HEK293T (cell line): ENCODE measurements at places on chromosomes 3 and 15.

DNA sequence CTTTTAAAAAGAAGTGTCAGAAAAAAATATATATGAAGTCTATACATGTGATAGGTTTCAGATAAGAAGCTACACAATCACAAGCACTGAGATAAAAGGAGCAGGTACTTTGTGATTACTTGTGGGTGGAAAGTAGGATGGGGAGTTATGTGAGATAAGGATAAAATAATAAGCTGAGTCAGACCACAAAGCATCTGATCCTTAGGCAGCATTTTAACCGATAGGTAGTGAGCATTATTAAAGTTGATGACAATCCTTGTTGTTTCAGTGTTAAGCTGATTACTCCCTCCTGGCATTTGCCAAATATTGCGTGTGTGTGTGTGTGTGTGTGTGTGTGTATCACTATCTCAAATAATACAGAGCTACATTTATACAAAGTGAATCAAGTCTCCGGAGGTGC is 483.1 kb downstream of the NAALADL2 start:
- no peak for DNase-seq

DNA sequence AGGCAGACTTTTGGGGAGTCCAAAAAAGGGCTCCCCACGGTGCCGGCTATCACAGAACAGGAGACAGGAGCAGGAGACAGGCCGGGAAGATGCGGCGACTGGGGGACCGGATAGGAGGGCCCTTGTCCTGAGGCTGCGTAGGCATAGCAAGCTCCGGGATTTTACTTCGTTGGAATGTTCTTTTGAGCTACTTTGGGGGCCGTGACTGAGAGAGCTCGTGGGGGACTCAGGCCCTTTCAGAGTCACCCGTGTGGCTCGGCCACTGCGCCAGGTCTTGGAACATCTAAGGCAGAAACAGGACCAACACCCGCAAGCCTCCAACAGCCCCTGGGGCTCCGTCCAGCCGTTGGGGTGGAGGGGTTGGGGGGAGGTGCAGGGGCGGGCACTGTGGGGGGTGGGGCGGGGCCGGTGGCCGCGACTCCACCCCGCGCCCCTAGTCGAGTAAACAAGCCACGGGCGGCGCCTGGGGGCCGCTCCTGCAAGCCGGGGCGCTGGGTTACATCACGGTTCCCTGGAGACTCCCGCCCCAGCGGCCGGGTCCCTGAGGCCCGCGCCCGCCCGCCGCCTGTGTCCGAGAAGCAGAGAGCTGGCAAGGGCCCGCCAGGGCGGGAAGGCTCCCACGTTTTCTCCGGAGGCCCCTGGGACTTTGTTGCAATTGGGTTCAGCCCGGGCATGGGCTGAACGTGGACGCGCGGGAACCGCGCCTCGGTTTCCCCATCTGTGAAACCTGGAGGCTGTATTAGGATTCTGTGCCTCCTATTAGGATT is 23.3 kb upstream of the C15orf39 start:
- DNase-seq, result no peak

- no peak for DNase-seq
Observed at GRCh38 chr3:154955907-154956533, 124.1 kb upstream of the MME start.

DNA sequence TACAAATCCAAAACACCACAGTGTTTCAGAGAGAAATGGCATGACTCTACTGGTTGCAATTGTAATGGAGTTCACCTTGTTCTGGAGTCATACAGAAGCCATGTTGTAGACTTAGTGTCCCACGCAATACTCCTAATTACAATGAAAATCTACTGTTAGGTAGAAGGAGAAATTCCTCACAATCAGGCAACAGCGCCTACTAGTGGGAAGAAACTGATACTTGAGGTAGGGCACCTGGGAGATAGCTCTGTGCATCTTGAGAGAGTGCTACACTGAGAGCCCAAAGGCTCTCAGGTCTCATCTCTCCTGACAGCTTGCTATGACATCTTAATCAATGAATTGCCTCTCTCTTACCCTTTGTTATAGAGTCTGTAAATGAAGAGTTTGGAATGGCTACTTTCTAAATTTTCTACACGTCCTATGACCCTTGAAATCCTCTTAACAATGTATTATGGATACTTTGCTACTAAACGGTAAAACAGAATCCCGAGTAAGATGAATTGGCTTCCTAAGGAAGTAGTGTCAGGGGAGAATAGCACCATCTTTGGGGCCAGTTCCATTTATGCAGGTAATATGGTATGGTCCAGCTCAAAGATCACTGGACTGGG is 422.7 kb upstream of the TPRG1 start:
- DNase-seq, result peak; percentile 22

DNA sequence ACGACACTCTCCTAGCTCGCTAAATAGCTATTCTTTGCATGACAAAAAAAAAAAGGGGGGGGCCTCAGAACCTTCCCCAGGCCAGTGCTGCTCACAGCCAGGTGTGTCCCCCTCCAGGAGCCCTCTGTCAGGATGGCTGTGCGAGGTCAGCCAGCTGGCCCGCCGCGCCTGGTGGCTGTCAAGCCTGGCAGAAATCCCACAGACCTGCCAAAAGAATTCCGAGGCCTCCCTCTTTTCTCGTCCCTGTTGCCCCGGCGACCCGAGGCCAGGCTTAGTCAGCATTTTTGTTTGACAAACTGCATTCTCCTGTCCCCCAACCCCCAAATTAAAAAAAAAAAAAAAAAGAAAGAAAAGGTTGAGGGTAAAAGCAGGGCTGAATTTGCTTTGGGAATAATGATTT is 61.9 kb downstream of the TM4SF4 start:
- no peak for DNase-seq

DNA sequence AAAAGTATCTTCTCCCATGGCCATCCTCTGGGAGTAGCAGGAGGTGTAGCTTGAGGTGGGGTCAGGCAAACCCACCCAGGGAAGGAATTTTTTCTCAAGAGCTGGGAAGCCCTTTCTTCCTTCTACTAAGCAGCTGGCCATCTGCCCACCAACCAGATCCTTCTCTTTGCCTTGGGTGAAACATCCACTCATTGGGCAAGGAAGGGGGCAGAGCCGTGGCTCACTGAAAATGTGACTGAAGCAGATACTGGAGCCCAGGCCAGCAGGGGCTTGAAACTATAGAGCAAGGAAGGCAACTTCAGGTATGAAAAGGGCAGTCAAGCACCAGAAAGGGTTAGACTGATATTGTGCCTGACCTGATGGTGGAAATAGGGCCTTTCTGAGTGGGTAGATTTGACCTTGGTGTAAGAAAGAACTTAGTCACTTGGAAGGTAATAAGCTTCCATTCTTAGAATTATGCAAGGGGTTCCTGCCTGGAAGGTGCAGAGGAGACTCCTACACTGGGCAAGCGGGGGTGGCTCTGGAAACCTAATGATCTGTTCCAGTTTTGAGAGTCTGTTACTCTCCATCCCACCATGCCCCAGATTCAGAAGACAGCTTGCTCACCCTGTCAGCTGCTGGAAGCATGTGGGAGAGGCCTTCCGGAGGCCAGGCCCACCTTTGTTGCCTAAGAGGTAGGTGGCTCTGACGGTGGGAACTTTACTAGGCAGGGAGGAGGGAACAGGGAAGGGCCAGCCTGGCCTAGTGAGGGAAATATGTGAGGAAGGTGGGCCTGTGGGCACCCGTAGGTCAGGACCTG is 22.0 kb upstream of the PLA2G4E start:
- DNase-seq, result no peak

- DNase-seq, result no peak
Observed at GRCh38 chr3:123753286-123753685, 130.8 kb downstream of the MYLK start.

DNA sequence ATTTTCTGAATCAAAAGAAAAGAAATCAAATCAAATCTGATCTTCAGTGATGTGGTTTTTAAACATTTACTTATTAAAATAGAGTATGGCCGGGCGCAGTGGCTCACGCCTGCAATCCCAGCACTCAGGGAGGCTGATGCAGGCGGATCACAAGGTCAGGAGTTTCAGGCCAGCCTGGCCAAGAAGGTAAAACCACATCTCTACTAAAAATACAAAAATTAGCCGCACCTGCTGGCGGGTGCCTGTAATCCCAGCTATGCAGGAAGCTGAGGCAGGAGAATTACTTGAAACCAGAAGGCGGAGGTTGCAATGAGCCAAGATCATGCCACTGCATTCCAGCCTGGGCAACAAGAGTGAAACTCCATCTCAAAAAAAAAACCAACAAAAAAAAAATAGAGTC is 169.1 kb downstream of the ULK4 start:
- no peak for DNase-seq

DNA sequence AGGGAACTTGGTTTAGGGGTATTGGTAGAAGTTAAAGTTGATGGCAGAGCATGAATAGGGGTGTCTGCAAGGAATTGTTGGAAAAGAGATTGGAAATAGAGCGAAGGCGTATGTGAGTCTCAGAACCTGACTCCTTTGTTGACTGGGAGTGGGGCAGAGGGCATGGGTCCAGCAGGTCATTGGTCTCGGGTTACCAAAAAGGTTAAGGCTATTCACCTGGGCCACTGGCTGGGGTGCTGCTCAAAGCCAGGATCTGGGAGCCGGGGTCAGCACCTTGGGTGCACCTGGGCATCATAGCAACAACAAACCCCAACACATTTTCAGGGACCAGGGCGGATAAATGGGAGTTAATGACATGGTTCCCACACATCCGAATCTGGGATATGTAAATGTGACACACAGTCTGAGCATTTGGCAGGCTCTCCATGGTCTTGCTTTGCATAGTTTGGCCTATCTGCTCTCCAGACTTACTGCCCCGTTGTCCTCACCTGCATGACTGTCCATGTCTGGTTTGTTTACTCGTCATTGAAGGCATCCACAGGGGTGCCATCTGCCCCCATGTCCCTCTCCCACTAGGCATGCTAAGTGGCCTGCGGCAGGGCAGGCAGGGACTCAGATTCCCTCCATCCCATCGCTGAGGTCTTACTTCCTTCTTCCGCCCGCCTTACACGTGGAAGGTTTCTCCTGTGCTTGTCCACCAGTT is 10.1 kb downstream of the KLF13 start:
- DNase-seq, result no peak

- no peak for DNase-seq
Observed at GRCh38 chr3:62119139-62119538, 254.2 kb downstream of the FEZF2 start.

DNA sequence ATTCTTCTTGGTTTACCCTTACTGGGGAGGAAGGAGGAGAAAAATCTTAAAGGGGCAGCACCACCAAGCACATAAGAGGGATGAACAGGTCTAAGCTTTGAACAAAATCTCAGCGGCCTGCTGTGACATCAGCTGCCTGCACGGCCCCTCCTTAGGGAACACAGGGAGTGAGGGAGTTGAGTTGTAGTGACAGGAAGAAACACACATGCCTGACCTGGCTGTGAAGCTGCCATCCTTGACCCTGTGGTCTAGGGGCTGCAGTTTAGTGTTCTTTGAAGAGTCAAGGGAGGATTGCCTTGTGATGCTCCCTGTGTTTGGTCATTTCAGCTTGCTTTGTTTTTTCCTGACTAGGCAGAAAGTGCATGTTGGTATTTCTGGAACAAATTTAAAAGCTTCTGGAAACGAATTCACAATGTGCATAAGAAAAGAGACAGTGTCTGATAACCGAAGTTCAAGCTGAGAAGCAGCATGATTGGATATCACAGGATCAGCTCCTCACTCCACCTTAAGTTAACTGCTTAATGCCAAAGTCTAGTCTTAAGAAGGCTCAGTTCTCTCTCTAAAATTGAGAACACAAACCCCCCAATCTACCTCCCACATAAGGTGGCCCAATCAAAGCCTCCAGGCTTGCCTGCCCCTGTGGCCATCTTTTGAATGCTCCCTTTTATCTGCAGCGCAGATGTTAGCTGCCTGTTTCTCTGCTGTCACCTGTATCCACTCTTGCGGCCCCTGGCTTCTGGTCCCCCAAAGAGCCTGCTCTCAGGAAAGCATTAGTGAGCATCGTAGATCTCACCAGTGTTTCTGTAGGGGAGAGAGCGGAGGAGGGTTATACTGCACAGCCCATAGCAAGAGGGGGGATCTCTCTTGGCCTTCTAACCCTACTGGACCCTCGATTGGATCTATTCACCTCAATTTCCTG is 82.2 kb downstream of the SCN11A start:
- DNase-seq, result no peak
